ENCODE measurements at places on chromosomes 12 and 14.

- no peak for DNase-seq
Measured at GRCh38 chr12:98973395-98973794, 328.3 kb downstream of the APAF1 start.

GRCh38 chr14:73760598-73761586 lies 46.7 kb upstream of the PNMA1 start:
- DNase-seq: no peak

DNA sequence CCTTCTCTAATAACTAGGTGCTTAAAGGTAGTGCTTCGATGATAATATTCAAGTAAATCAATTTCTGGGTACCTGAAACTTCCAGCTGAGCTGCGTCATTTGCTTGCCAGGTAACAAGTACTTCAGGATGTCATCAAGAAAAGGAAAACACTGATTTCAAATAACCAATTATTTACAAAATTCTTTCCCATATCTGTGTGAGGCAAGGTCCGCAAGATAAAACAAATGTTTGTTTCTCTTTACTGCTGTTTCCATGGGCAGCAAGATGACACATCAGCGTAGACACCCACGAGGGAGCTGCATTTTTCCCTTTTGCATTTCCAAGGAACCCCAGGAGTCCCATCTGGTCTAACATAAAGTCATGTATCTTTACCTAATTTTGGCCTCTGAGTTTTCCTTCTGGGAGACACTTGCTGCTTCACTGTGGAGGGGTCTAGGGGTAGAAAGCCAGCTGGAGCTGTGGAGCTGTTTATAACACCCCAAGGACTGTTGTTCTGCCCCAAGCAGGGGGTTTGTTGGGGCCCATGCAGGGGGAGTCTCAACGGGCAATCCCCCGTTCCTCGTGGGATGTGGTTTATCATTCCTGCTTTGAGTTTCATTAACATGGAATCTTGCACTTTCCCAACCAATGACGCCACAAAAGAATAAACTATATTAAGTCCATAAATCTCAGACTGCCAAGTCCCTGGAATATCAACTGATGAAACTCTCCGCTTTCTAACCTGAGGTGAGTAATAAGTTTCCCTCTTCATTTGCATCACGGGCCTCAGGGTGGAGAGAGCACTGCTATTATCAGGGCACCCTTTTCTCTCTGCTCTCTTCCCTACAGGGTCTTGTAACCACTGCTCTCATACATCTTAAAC lies 112.8 kb upstream of the PELI2 start:
- no peak for DNase-seq

GRCh38 chr12:80472911-80473500 lies 29.0 kb downstream of the PTPRQ start:
- no peak for DNase-seq

- no peak for DNase-seq
Measured at GRCh38 chr12:95002754-95003153, 743 bp downstream of the NDUFA12 start.

GRCh38 chr14:74647678-74648461 lies 35.8 kb upstream of the LTBP2 start:
- no peak for DNase-seq

GRCh38 chr14:55059333-55059732 lies 7.9 kb downstream of the MAPK1IP1L start:
- no peak for DNase-seq

DNA sequence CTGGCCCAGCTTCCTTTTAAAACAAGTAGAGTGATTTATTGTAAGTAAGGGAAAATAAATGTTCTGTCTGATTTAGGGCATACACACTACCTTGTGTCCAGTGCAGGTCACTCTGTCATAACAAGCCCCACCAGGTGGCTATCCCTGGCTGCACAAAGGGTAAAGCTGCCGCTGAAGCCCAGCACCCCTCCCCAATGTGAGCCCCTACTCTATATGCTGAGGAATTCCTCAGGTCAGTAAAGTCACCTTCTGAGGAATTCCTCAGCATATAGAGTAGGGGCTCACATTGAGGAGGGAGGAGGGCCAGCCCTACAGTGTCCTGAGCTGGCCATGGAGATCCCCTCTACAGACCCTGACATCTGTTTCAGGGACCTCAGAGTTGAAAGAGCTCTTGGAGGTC lies 67.2 kb downstream of the TBC1D30 start:
- DNase-seq: no peak

Measured in stimulated activated CD8-positive, alpha-beta memory T cell treated with anti-CD3 and anti-CD28 coated beads, Interleukin-4, amount 100 ng/mL, for 4 hours (primary cell).